ENCODE measurements at places on chromosomes 4 and X. TPM values are rescaled to one million over a fixed set of nuclear protein-coding genes. Genes with fewer than 3 reads are reported as not detected.
A peak's percentile ranks its signal among the peaks of the same experiment; 100 is the strongest.

Gene CT55
- total RNA-seq = not detected

Gene HPGD
- 16.5 TPM for total RNA-seq

Gene H2BW2
- total RNA-seq = not detected

GRCh38 chr4:38204339-38205035, 244.3 kb downstream of the PTTG2 start:
- no peak for DNase-seq

Gene GC
- not detected for total RNA-seq

GRCh38 chr4:127533028-127533700, 99.6 kb upstream of the INTU start:
- no peak for DNase-seq

GRCh38 chr4:152594978-152595925, 59.4 kb upstream of the FBXW7 start:
- DNase-seq = no peak

DNA sequence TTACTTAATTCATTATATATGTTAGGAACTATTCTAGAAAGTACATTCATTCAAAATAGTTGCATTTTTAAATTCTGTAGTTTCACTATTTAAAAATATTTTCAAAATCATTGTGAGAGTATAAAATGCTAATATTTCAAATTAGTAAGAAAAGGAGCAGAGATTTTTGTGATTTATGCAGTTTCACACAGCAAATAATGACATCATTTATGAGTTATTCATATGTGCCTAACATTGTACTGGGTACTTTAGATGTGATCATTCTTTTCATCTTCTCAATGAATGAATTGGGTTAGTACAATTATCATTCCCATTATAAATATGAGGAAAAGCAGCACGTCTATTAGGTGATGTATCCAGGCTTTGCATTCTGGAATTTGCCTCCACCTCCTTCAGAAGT, 1451.0 kb upstream of the IGFBP7 start:
- no peak for DNase-seq

Gene RAB39B
- total RNA-seq = 7.5 TPM

Gene XAGE2
- not detected for total RNA-seq

GRCh38 chr4:77500801-77501200, 104.8 kb upstream of the CXCL13 start:
- no peak for DNase-seq

Gene ADH7
- not detected for total RNA-seq

GRCh38 chrX:153763298-153763932, 634 bp upstream of the PLXNB3 start:
- DNase-seq = no peak

Gene TSPYL2
- total RNA-seq = 20.0 TPM

DNA sequence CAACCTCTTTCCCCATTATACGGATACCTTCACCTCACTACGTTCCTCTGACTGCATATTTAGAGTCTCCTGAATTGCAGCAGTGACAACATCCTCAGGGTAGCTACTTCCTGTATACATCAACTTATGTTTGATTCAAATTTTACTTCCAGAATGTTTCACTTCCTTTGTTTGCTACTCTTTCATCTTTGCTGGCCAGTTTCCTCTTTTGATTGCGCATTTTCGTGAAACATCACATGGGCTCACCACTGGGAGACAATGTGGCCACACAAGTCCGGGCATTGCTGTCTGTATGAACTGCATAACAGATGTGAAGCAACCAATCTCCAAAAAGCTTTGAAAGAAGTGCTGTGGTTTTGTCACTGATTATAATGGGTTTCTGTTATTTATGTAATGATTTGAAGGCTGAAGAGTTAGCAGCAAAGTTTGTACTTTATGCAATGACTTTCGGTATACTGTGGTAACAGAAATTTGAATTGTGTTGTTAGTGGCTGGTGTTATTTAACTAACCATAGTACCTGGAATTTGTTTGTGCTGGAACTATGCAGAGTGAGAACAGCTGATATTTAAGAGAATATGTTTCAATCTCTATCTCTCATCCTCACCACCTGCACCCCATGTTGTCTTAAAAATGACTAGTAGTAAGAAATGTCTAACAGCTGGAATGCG, 7.4 kb downstream of the SNCA start:
- peak; percentile 62 for DNase-seq

Gene LEF1
- 205 TPM for total RNA-seq

Gene PPBP
- total RNA-seq = not detected

DNA sequence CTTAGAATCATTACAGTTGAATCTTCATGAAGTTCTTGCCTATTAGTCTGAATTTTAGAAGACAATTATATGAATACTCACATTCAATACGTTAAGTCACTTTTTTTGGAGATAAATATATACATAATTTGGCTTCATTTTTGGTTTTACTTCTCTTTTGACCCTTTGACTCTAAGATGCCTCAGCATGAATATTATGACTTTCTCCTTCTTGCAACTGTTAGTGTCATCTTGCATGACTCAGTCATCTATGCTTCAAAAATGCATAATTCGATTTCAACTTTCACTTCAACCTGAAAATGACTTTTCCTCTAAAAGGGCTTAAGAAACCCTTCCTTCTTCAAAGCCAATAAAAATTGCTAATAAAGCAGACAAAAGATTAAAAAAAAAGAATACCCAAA, 1427.5 kb downstream of the ADGRL3 start:
- DNase-seq = no peak

Gene GIMD1
- not detected for total RNA-seq

DNA sequence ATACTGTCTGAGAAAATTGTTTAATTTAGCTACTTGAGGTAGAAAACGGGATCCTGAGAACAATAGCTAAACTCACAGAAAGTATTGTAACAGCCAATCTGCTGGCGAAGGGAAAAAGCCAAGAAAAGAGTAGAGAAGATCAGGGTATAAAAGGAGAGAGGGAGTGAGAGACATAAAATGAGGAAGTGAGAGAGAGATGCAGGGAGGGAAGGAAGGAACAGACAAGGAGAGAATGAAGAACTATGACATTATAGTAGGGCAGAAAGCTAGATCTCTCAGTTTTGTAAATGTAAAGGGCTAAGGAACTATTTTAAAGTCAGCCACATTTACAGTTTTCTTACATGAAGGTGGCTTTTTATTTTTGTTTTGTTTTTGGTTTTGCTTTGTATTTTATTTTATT, 1.6 kb upstream of the GIMD1 start:
- no peak for DNase-seq

Gene CXorf49
- not detected for total RNA-seq

DNA sequence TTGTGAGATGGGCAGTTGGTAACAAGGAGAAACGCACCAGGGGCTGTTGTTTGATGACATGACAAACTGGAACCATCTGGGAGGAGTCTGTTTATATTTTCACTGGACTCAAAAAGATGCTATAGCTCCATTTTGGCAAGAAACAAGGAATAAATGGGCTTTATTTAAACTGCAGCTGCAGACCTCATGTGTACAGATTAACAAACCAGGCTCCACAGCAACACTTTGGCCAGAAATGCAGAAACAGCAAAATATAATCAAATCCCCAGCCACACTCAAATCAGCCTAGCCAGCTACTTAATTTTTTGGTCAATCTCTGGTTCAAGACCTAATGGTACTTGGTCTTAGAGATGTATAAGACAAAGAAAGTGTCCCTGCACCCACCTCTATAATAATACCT, 52.7 kb downstream of the ASB9 start:
- DNase-seq = no peak

DNA sequence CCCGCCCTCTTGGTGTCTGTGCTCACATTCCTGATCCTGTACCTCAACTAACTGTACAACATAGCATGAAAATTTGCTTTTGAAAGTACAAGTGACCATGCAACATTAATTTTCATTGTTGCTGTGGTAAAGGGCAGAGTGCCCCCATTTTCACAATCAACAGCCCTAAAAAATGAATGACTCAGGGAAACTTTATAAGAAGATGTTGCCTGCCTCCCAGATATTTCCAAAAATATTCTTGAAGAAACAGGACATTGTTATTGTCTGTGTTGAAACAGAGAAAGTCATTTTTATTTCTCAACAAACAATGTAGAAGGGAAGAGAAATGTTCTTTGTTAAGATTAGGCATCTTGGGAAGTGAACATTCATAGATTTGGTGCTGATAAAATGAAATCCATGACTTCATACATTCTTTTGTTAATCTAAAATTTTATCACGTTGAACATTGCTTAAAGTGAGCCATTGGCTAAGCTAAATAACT, 113.9 kb upstream of the ANXA3 start:
- no peak for DNase-seq

GRCh38 chrX:9494771-9495170, 29.9 kb downstream of the TBL1X start:
- no peak for DNase-seq

DNA sequence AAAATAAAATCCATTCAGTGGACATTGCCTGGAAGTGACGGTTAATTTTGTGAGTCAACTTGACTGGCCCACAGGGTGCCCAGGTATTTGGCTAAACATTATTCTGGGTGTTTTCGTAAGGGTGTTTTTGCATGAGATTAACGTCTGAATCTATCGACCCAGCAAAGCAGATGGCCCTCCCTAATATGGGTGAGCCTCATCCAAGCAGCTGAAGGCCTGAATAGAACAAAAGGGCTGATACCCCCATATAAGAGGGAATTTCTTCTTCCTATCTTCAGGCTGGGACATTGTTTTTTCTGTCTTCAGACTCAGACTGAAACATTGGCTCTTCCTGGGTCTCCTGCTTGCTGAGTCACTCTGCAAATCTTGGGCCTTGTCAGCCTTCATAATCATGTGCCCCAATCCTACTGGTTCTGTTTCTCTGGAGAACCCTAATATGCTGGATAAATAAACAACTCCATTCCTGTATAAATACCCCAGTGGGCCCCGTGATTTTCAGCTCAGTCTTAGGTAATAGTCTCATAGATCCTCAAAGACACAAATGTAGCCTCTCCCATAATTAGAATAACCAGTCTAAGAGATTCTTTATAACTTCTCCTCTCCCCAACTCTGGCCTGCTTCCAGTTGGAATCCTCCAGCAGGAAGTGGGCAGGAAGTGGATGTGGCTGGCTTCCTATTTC, 33.1 kb upstream of the DDX3X start:
- DNase-seq = no peak

Gene FREM3
- not detected for total RNA-seq

Gene PRKG2
- 0.23 TPM for total RNA-seq

- DNase-seq = no peak
These were observed 79.8 kb downstream of the FUNDC1 start for GRCh38 chrX:44462850-44463249.

DNA sequence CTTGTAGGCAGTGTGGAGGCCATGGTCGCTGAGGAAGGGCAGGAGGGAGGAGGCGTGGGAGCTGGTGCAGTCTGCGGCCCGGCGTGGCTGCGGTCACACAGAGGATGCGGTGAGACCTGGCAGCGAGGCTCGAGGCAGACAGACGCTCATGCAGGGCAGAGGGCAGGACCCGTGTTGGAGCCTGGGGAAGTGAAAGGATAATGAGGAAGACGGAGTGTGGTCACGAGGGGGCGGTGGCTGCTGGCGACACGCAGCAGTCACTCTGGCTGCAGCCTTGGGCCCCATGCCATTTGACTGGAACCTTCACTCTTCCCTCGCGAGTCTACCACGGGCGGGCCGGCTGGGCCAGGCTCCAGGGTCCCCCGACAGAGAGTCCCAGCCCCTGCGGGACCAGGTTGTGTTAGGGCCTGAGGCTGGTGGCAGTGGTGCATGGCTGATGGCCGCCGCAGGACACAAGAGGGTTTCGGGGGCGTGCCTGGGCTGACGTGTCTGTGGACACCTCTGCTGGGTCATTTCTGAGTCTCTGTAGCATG, 68.8 kb upstream of the HGFAC start:
- DNase-seq = peak; percentile 30

Gene TXLNG
- 10.8 TPM for total RNA-seq

- DNase-seq = no peak
These were observed 39.4 kb downstream of the ATP1B4 start for GRCh38 chrX:120401301-120401700.
